Activated T-cell treated with anti-CD3 and anti-CD28 coated beads, Interleukin-2, amount 50 U/mL, for 72 hours (primary cell): ENCODE measurements at places on chromosomes 5 and 9. TPM values are rescaled to one million over a fixed set of nuclear protein-coding genes. Genes with fewer than 3 reads are reported as not detected.

GRCh38 chr5:50623666-50624065, 42.8 kb upstream of the PARP8 start:
- H3K27me3 ChIP-seq, result no peaks in the 10 kb centered on the region
- no peak overlapping the region for H3K27ac ChIP-seq
- H3K4me3 ChIP-seq, result no peak overlapping the region
- H3K36me3 ChIP-seq, result peaks cover 6% of the 10 kb centered on the region
- H3K4me1 ChIP-seq, result peaks cover 4% of the 10 kb centered on the region

GRCh38 chr5:159031513-159031912, 68.2 kb downstream of the EBF1 start:
- H3K4me3 ChIP-seq, result no peak overlapping the region
- no peak for DNase-seq
- H3K4me1 ChIP-seq, result peaks cover 8% of the 10 kb centered on the region
- no peaks in the 10 kb centered on the region for H3K36me3 ChIP-seq
- no peak overlapping the region for H3K27ac ChIP-seq

- H3K4me3 ChIP-seq, result no peak overlapping the region
- no peak overlapping the region for H3K27ac ChIP-seq
- no peaks in the 10 kb centered on the region for H3K4me1 ChIP-seq
- no peaks in the 10 kb centered on the region for H3K36me3 ChIP-seq
These were observed 7.7 kb downstream of the CXCL14 start for GRCh38 chr5:135571066-135571609.

DNA sequence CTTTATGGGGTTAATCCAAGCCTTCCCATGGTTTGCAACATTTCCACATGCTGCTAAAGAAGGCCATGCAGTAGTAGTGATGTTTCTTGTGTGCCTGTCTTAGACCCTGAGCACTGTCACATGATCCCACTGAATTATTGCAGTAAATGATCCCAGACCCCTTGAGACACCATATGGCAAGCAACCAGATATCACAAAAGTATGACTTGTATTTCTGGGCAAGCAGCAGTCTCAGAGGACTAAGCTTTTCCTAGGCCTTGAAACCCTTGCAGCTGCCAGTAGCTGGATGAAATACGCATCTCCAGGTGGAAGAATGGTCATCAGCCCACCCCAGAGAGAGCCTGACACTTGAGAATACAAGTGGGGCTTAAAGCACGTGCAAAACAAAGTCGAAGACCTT, 41.8 kb downstream of the CDO1 start:
- H3K27ac ChIP-seq, result no peak overlapping the region
- no peak for DNase-seq

DNA sequence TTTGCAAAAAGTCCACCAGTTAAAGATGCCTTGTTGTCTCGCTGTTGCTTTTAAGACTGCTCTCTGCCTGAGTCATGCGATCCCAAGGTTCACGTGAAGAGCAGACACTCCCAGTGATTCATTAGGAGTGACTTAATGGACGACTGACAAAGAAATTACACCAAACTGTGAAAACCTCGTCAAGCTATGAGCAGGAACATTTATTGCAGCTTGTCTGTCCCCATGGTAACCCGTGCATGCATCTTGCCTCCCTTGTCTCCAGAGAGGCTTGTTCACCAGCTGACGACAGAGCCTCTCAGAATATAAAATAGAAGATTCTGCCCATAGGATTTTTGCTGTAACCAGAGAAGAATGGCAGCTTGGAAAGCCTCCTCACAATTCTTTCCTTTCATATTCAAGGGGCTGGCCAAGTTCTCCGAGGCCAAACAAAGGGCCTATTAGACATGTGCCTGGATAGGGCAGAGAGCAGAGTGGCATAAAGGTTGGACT, 352.7 kb downstream of the SPOCK1 start:
- H3K4me1 ChIP-seq, result no peaks in the 10 kb centered on the region
- H3K36me3 ChIP-seq, result no peaks in the 10 kb centered on the region
- peaks cover 5% of the 10 kb centered on the region for H3K27me3 ChIP-seq
- DNase-seq, result no peak

- H3K4me3 ChIP-seq, result no peak overlapping the region
- H3K27me3 ChIP-seq, result peaks cover 4% of the 10 kb centered on the region
- H3K36me3 ChIP-seq, result no peaks in the 10 kb centered on the region
- no peak overlapping the region for H3K27ac ChIP-seq
- DNase-seq, result no peak
- no peaks in the 10 kb centered on the region for H3K4me1 ChIP-seq
These were observed 125.6 kb downstream of the LPAR1 start for GRCh38 chr9:110912419-110913291.

- H3K4me1 ChIP-seq, result peaks cover 5% of the 10 kb centered on the region
- no peaks in the 10 kb centered on the region for H3K27me3 ChIP-seq
- DNase-seq, result no peak
- H3K36me3 ChIP-seq, result no peaks in the 10 kb centered on the region
These were observed 158.6 kb upstream of the DMRT1 start for GRCh38 chr9:682633-683508.

Gene CCDC187
- total RNA-seq, result not detected

Gene FOXD4L3
- total RNA-seq, result not detected

- no peak overlapping the region for H3K27ac ChIP-seq
- no peak for DNase-seq
- no peak overlapping the region for H3K4me3 ChIP-seq
- H3K4me1 ChIP-seq, result no peaks in the 10 kb centered on the region
- H3K36me3 ChIP-seq, result no peaks in the 10 kb centered on the region
- H3K27me3 ChIP-seq, result no peaks in the 10 kb centered on the region
These were observed 141.7 kb downstream of the TARS1 start for GRCh38 chr5:33582417-33582816.

DNA sequence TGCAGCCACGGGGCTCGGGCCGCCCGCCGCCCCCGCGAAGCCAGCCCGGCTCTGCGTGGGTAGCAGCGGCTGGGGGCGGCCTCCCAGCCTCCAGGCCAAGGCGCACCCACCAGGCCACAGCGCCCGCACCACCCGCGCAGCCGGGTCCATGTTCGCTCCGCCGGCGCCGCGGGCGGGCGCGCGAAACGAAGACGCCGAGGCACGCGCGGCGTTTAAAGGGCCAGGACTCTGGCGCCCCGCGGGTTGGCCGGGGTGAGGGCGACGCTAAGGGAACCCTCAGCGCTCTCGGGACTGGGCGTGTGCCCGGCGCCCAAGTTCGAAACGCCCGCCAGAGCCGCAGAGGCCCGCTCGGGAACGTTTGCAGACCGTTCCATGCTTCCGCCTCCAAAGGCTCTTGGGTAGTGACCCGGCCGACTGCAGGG, at the start of gene PTGES2:
Gene PTGES2 (minus strand): TSS at position 162 of the 422 bp plus-strand sequence. CDS start 12 bp downstream, at position 150.
- peak within 1 kb of the TSS; percentile 82 for H3K27ac ChIP-seq
- peak; percentile 89 for DNase-seq
- no peaks in the 10 kb centered on the region for H3K27me3 ChIP-seq
- H3K4me1 ChIP-seq, result peaks cover 32% of the 10 kb centered on the region
- peak within 1 kb of the TSS; percentile 99 for H3K4me3 ChIP-seq
- no peaks in the 10 kb centered on the region for H3K36me3 ChIP-seq

Gene FOXE1
- 0.79 TPM for total RNA-seq

Gene SLC34A1
- total RNA-seq, result 0.19 TPM

DNA sequence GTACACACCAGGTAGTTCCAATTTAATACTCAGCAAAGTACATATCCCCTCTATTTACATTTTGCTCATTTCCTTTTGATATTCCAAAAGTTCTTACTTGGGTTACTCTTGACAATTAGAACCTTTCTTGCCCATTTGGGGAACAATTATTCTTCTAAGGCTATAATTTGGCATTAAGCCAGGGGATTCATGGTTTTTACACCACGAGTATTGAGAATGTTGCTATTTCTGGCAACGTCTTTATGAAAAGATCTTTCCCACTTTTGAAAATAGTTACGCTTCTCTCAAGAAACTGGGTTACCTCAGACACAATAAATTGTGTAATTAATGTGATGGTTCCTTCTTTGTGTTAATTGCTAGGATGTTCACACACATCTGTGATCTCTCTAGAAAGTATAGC, 11.5 kb upstream of the CAAP1 start:
- no peaks in the 10 kb centered on the region for H3K4me1 ChIP-seq
- DNase-seq, result no peak
- H3K27ac ChIP-seq, result no peak overlapping the region
- H3K27me3 ChIP-seq, result no peaks in the 10 kb centered on the region
- no peak overlapping the region for H3K4me3 ChIP-seq

Gene SPINK9
- total RNA-seq, result not detected

GRCh38 chr9:32579706-32580331, 6.9 kb upstream of the NDUFB6 start:
- no peaks in the 10 kb centered on the region for H3K36me3 ChIP-seq
- no peak overlapping the region for H3K4me3 ChIP-seq
- peak overlapping the region; percentile 79 for H3K27ac ChIP-seq
- peak; percentile 75 for DNase-seq
- peaks cover 19% of the 10 kb centered on the region for H3K27me3 ChIP-seq

DNA sequence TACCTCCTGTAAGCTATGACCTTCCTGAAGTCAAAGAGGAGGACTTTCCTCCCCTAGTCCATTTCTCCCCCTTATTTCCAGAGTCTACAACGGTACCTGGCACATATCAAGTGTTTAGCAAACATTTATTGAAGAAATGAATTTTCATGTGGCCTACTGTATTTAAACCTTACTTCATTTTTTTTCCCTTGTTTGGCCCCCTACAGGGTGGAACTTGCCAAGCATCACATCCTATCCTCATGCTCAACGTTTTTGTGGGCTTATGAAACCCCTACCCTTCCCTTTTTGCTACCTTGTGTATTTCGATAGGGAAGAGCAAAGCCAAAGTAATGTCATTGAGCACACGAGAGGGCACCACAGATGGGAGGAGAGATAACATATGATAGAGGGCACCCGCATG, 1857.8 kb upstream of the WWC1 start:
- no peak overlapping the region for H3K4me3 ChIP-seq
- H3K4me1 ChIP-seq, result no peaks in the 10 kb centered on the region
- H3K27me3 ChIP-seq, result no peaks in the 10 kb centered on the region
- DNase-seq, result no peak
- H3K27ac ChIP-seq, result no peak overlapping the region

DNA sequence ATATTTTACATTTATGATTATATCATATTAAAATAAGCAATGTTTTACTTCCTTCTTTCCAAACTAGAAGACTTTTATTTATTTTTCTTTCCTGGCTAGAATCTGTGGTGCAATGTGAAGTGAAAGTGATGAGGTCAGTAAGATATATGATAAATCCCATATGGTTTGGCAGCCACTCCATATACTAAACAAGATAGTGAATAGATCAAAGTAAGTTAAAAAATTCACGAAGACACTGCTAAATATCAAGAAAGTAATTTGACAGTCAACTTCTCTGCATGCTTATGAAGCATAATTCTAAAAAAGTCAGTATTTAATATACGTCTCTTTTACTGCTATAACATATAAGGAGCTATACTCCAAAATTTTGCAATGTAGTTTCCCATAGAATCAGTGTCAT, 972.8 kb downstream of the DTWD2 start:
- H3K4me3 ChIP-seq, result no peak overlapping the region
- H3K36me3 ChIP-seq, result no peaks in the 10 kb centered on the region
- H3K4me1 ChIP-seq, result no peaks in the 10 kb centered on the region
- no peaks in the 10 kb centered on the region for H3K27me3 ChIP-seq
- DNase-seq, result no peak

DNA sequence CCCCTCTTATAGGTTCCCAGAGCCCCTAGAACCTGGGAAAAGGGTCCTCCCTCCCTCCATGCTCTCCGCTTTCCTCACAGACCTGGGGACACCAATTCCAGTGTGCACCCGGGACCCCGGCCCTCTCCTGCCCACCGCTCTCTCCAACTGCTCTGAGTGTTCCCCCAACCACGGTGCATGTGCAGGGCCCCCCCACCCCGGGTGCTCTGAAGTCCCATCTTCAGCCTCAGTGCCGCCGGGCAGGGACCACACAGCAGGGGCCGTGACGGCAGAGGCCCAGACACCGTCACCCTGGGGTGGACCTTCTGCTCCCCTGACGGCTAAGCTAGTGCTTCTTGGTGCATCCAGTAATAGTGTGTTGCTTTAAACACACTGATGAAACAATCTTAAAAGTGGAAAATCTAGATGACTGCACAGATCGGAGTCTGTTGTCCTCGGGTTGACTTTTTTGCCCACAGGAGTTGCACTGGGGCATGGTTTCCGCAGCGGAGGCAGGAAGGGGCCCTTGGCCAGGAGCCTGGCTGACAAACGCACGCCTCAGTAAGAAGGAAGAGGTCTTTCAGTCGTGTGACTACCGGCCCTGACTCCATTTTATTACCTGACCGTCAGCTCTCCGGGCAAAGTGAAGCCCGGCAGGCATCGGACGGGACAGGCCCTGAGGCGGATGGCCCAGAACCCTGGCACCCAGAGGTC, 36.2 kb upstream of the SLC6A3 start:
- H3K27ac ChIP-seq, result no peak overlapping the region
- DNase-seq, result no peak
- H3K27me3 ChIP-seq, result no peaks in the 10 kb centered on the region
